Activated CD4-positive, alpha-beta memory T cell treated with anti-CD3 and anti-CD28 coated beads for 36 hours (primary cell): ENCODE measurements at places on chromosomes 2 and 18. TPM values are rescaled to one million over a fixed set of nuclear protein-coding genes. Genes with fewer than 3 reads are reported as not detected.

DNA sequence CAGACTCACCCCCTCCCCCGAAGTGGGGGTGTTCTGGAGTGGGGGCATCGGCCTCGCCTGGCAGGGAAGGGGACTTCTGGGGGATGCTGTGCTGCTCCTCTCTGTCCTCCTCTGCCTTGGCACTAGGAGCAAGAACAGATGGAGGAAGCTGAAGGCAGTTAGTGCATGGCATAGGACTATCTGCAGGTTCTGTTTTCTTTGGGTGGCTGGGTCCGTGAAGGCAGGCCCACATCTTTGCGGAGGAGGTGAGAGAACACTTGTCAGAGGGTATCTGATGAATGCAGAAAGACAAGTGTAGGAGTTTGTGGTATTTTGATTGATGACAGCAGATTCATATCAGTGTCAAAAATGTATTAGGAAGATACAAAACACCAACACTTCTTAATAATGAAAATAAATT is 411.4 kb downstream of the TSN start:
- H3K27ac ChIP-seq, result no peak overlapping the region
- no peaks in the 10 kb centered on the region for H3K27me3 ChIP-seq
- DNase-seq, result no peak

DNA sequence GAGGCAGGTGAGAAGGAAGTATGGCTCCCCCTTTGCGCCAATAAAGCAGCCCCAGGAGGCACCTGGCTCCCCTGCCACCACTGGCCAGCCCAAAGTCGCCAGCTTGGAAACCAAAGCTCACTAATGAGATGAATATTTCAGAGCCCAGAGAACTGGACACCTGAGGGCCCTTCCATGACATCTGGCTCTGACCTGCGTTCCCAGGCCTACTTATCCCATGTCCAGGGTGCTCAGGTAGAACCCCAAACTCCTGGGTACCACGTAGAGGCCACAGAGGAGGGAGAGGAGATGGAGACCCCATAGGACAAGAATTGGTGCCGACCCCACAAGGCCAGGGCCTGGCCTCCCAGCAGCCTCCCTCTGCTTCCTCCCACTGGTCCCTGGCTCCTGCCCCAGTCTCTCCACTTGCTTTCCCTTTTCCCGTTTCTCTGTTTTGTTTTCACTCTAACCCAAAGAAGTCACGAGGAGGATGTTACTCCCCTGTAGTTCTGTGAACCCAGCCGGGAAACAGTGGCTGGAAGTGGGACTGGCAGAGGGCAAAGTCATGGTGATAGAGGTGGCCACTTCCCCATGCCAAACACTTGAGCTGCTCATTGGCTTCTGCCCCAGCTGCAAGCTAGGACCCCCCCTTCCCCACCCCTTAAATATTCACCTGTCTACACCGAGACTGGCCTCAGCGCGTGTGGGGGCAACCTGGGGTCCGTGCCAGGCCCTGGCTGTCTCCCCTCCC is 820 bp downstream of the TMBIM1 start:
- H3K36me3 ChIP-seq, result no peaks in the 10 kb centered on the region
- peak overlapping the region; percentile 80 for H3K4me3 ChIP-seq
- peak overlapping the region; percentile 89 for H3K27ac ChIP-seq
- H3K4me1 ChIP-seq, result peaks cover 60% of the 10 kb centered on the region
- no peaks in the 10 kb centered on the region for H3K27me3 ChIP-seq
- peak; percentile 32 for DNase-seq

DNA sequence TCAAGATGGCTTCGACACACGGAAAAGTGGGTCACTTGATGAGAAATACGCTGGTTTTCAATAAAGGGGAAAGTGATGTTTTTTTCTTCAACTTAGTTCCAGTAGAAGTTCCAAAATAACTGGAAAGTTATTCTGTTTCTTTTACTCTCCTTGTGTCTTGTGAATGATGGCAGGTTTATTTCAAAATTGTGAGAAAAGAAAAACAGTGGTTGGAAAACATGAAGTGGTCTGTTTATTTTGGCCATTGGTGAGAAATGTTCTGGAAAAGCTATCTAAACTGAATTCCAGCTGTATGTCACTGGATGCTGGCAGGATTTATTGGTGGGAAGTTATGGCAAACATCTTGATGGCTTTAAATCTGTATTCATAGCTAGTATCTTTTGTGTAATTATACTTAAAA is 484.1 kb downstream of the DCC start:
- H3K36me3 ChIP-seq, result no peaks in the 10 kb centered on the region
- DNase-seq, result no peak
- H3K27ac ChIP-seq, result no peak overlapping the region
- no peaks in the 10 kb centered on the region for H3K4me1 ChIP-seq
- H3K4me3 ChIP-seq, result no peak overlapping the region

- no peak for DNase-seq
- peaks cover 39% of the 10 kb centered on the region for H3K27me3 ChIP-seq
- peaks cover 20% of the 10 kb centered on the region for H3K4me1 ChIP-seq
- no peaks in the 10 kb centered on the region for H3K36me3 ChIP-seq
- H3K4me3 ChIP-seq, result peak overlapping the region; percentile 33
- H3K27ac ChIP-seq, result no peak overlapping the region
These were observed 521 bp downstream of the MYCN start for GRCh38 chr2:15940661-15941480.

DNA sequence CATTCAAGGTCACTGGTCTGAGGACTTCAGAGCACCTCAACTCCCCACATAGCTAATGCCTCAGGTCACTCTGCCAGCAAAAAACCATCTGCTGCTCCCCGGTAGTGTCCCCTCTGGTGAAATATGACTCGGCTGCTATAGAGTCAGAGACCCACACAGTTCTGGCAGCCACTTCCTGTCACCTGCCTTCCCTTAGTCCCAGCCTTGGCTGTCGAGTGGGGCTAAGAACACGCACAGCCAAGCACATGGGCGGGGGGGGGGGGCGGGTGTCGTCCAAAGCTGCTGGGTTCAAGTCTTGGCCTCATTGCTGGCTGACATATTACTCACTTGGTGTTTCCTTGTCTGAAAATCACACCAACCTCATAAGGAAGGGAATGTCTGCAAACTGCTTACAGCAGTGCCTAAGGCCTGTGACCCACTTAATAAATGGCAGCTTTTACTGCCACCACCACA is 37.5 kb downstream of the POLR1A start:
- peak; percentile 72 for DNase-seq
- H3K4me1 ChIP-seq, result peaks cover 13% of the 10 kb centered on the region
- no peak overlapping the region for H3K4me3 ChIP-seq
- peak overlapping the region; percentile 29 for H3K27ac ChIP-seq

DNA sequence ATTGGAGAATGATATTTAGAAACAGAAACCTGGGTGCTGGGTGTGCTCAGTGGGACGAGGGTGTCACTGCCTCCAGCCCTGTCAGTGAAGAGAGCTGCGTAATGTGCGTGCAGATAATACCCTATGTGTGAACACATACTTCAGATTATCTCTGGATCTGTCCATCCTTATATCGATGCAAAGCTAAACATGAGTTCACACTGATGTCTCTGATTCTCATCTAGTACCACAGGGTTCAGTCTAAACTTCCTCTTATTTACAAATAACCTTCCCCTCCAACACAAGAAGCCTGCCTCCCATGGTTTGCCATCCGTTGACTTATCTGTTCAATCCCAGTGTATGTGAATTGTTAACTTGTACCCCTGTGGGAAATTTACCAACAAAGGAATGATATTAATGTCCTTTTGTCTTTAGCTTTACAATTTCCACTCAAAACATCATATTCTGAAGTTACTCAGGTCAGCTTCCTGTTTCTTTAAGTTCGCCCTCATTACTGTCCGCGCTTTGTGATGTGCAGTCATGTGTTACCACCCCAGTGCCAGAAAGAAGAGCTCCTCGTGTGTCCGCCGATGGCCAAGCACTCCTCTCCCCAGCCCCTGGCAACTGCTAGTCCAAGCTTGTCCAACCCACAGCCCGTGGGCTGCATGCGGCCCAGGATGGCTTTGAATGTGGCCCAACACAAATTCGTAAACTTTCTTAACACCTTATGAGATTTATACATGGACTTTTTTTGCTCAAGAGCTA is 108.2 kb downstream of the RTP5 start:
- peaks cover 14% of the 10 kb centered on the region for H3K36me3 ChIP-seq
- H3K27me3 ChIP-seq, result no peaks in the 10 kb centered on the region
- no peaks in the 10 kb centered on the region for H3K4me1 ChIP-seq
- no peak overlapping the region for H3K27ac ChIP-seq
- no peak overlapping the region for H3K4me3 ChIP-seq
- DNase-seq, result no peak

- no peak overlapping the region for H3K27ac ChIP-seq
- DNase-seq, result no peak
- no peaks in the 10 kb centered on the region for H3K4me1 ChIP-seq
- no peaks in the 10 kb centered on the region for H3K27me3 ChIP-seq
These were observed 34.1 kb downstream of the ITGB1BP1 start for GRCh38 chr2:9388950-9389911.

DNA sequence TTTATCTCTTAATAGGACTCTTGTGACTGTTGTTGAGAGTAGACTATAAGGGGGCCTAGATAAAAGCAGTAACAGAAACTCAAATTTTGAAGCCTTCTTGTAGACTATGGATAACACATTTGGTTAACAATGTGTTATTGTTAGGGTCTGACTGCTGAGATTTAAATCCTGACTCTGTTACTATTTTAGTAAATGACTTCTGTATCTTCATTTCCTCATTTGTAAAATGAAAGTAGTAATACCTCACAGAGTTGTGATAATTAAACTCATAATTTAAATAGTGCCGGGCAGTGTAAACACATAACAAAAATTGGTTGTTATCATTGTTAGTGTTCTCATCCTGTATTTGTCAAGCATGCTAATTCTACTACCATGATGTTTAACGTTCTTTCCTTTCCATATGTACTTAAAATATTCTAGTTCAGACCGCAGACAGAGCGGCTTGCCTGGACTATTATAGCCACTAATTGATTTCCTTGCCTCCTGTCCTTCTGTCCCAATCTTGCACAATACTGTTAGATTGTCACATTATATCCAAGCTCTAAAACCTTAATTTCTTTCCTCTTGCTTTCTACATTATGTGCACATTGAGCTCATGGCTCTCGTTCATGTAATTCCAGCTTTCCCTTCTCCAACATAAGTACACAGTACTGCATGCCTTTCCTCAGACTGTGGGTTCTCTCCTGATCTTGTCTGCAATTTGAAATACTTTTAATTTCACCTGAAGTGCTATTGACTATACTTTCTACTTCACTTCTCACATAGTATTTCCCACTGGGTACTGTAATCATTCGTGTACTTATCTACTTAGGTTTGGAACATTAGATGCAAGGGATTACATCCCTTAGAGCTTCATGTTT is 48.4 kb downstream of the RBBP8 start:
- H3K27me3 ChIP-seq, result no peaks in the 10 kb centered on the region
- H3K4me1 ChIP-seq, result peaks cover 14% of the 10 kb centered on the region
- H3K36me3 ChIP-seq, result peaks cover 33% of the 10 kb centered on the region
- DNase-seq, result no peak
- H3K4me3 ChIP-seq, result no peak overlapping the region

DNA sequence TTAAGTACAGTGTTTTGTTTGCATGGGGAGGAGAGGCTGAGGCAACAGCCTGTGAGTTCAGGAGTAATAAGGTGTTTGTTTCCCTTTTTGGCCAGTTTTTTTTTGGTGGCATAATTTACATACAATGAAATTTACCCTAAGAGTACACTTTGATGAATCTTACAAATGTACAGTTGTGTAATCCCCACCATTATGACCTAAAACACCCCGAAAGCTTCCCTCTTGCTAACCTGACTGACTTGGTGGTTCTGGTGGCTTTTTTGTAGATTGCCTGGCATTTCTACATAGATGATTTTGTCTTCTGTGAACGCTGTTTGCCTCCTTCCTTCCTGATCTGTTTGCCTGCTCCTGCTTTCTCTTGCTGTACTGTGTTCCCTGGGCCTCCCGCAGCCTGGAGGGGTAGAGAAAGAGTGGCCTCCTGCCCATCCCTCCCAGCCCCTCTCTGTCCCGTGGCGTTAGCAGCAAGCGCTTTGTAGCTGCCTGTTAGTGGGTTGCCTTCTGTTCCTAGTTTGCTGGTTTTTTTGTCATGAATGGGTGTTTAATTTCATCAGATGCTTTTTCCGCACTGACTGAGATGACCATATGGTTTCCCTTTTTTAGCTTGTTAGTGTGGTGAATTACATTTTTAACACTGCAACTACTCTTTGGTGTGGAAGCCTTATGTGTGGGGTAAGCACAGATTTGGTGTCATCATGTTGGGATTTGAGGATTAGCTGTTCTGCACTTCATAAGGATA is 32.1 kb downstream of the ASAP2 start:
- peaks cover 4% of the 10 kb centered on the region for H3K4me1 ChIP-seq
- peaks cover 4% of the 10 kb centered on the region for H3K27me3 ChIP-seq
- no peak overlapping the region for H3K27ac ChIP-seq
- H3K4me3 ChIP-seq, result no peak overlapping the region
- DNase-seq, result no peak

DNA sequence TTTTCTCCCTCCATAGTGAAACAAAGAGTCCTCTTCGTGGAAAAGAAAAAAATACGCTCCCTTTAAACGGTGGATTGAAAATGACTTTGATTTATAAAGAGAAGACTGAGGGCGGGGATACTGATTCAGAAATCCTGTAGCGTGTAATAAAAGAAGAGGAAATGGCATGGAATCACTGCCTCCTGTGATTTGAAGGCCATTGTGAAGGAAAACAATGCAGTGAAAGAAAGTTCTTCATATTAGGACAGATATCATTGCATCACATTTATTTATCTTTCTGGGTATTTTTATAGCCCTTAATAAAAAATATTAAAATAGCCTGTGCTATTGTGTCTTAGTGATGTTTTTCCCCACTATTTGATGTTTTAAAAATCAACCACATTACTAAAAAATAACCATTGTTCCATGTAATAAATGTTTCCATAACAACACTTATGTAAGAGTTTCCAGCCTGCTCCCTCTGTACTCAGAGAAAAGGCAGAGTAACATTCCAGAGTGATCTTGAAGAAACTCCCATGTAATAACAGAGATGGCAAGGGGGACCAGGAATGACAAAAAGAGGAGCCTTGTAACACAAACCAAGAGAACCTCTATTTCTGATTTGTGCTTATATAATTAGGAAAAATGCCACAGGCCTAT is 8.0 kb downstream of the MRPL33 start:
- no peaks in the 10 kb centered on the region for H3K27me3 ChIP-seq
- no peak overlapping the region for H3K27ac ChIP-seq
- H3K4me1 ChIP-seq, result peaks cover 25% of the 10 kb centered on the region
- H3K36me3 ChIP-seq, result peaks cover 28% of the 10 kb centered on the region
- DNase-seq, result no peak

- H3K36me3 ChIP-seq, result peaks cover 1% of the 10 kb centered on the region
- no peaks in the 10 kb centered on the region for H3K4me1 ChIP-seq
- DNase-seq, result no peak
These were observed 2.7 kb downstream of the CDH7 start for GRCh38 chr18:65753520-65753919.

GRCh38 chr18:45173327-45173726 is 441.9 kb upstream of the SLC14A2 start:
- no peaks in the 10 kb centered on the region for H3K4me1 ChIP-seq
- H3K27me3 ChIP-seq, result peaks cover 4% of the 10 kb centered on the region

GRCh38 chr18:23772327-23773024 is 83.2 kb downstream of the LAMA3 start:
- H3K27me3 ChIP-seq, result peaks cover 5% of the 10 kb centered on the region
- H3K4me1 ChIP-seq, result no peaks in the 10 kb centered on the region
- H3K36me3 ChIP-seq, result no peaks in the 10 kb centered on the region
- DNase-seq, result no peak
- no peak overlapping the region for H3K27ac ChIP-seq

Gene ACMSD
- not detected for total RNA-seq

Gene CFAP221
- not detected for total RNA-seq

Gene TNS1
- total RNA-seq, result 0.92 TPM

Gene G6PC2
- not detected for total RNA-seq
